Endothelial cell of umbilical vein (primary cell): ENCODE measurements at places on chromosomes 2 and 18. TPM values are rescaled to one million over a fixed set of nuclear protein-coding genes. Genes with fewer than 3 reads are reported as not detected.

- no peaks in the 10 kb centered on the region for H3K27me3 ChIP-seq
- no peak overlapping the region for H3K27ac ChIP-seq
- H3K4me3 ChIP-seq = no peak overlapping the region
- no peak for DNase-seq
- H3K4me1 ChIP-seq = no peaks in the 10 kb centered on the region
Measured at GRCh38 chr18:73556904-73557303, 590.7 kb downstream of the FBXO15 start.

EGR4 gene
- total RNA-seq = not detected in 2 replicates

- H3K27ac ChIP-seq = no peak overlapping the region
- no peak for DNase-seq
- no peaks in the 10 kb centered on the region for H3K4me1 ChIP-seq
- no peaks in the 10 kb centered on the region for H3K36me3 ChIP-seq
- no peaks in the 10 kb centered on the region for H3K27me3 ChIP-seq
Measured at GRCh38 chr18:63725682-63726480, 23.1 kb downstream of the SERPINB11 start.

CD28 gene
- 0.15 TPM in 1 of 2 replicates, not detected in the other for total RNA-seq

DNA sequence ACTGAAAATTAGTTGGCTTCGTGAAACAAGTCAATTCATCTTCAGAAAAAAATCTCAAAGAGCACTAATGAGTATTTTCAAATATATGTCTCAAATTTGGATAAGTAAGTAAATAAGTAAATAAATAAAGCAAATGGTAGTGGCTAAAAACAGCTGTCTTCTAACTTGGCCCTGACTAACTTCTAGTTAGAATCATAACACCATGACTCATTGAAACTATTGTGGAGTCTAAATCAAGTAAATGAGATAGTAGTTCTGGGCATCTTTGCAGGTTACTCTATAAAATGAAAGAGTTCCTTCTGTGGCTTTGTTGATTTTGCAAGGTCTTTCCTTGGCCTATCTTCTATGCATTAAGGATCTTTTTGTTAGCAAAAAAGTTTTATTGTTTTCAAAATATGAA lies 110.7 kb downstream of the SLC8A1 start:
- H3K36me3 ChIP-seq = no peaks in the 10 kb centered on the region
- H3K27me3 ChIP-seq = no peaks in the 10 kb centered on the region
- no peaks in the 10 kb centered on the region for H3K4me1 ChIP-seq
- no peak overlapping the region for H3K27ac ChIP-seq
